ENCODE measurements at places on chromosomes 12 and 14. TPM values are rescaled to one million over a fixed set of nuclear protein-coding genes. Genes with fewer than 3 reads are reported as not detected.
A peak's percentile ranks its signal among the peaks of the same experiment; 100 is the strongest.

The RPS6KL1 gene
- 10.8 TPM for total RNA-seq

The APOF gene
- total RNA-seq: not detected

The ACOT4 gene
- total RNA-seq: 1.1 TPM

The CD69 gene
- total RNA-seq: 90.5 TPM

The LRRC10 gene
- total RNA-seq: not detected

The KRT2 gene
- not detected for total RNA-seq

The PAPOLA gene
- total RNA-seq: 217 TPM

GRCh38 chr12:457676-458075, 2.1 kb upstream of the B4GALNT3 start:
- DNase-seq: no peak
- H3K27ac ChIP-seq: no peak overlapping the region
- peaks cover 12% of the 10 kb centered on the region for H3K4me1 ChIP-seq
- H3K27me3 ChIP-seq: peaks cover 60% of the 10 kb centered on the region

DNA sequence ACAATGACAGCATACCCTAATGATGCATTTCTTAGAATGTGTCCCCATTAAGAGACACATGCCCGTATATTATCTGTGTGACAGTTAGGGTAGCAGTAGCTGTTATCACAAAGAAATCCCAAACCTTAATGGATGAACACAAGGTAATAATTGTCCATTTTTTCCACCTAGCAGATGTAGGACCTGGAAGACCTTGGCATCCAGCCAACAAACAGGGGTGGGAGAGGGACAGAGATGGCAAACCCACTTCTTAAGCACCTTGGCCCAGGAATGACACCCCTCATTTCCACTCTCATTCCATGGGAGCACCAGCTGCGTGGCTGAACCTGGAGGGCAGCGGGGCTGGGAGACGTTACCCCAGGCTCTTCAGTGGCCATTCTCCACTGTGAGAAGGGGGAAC, 679.0 kb downstream of the AACS start:
- no peak overlapping the region for H3K27ac ChIP-seq
- no peaks in the 10 kb centered on the region for H3K36me3 ChIP-seq
- H3K4me1 ChIP-seq: no peaks in the 10 kb centered on the region
- H3K4me3 ChIP-seq: no peak overlapping the region

GRCh38 chr12:29769162-29769858, 14.4 kb downstream of the TMTC1 start:
- H3K27me3 ChIP-seq: no peaks in the 10 kb centered on the region
- no peaks in the 10 kb centered on the region for H3K4me1 ChIP-seq
- H3K36me3 ChIP-seq: no peaks in the 10 kb centered on the region
- no peak overlapping the region for H3K27ac ChIP-seq
- DNase-seq: no peak

DNA sequence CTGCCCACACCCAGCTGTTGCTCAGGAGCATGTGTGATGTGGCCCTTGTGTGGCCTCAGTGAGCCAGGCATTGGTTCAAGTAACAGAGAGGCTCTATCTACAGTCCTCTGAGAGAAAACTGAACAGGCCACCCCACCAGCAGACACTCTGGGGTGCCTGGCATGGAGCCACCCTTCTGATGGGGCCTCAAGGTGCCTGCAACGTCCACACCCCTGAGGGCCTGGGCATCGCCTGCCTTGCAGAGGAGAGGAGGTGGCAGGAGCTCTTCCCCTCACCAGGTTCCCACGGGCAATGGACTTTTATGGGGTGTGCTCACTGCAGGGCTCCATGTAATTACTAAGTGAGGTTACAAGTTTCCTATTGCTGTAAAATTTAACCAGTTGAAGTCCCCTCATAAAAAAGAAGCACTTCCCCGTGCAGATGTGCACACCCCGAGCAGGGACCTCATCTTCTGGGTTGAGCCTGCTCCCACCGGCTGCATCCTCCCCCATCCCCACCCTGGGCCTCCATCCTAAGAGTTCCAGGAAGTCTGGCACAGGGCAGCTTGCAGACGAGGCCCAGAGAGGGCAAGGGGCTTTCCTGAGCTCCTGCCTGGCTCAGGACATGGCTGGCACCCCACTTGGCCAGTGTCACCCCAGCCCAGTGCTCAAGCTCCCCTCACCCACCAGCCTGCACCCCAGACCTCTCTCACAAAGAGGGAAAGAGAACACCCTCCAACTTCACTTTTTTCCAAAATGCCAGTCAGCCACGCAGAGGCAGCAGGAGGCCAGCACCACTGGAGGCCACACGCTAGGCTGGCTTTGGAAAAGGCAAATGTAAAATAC, 270.4 kb upstream of the RTL1 start:
- DNase-seq: no peak
- H3K4me3 ChIP-seq: no peak overlapping the region
- no peak overlapping the region for H3K27ac ChIP-seq
- H3K27me3 ChIP-seq: no peaks in the 10 kb centered on the region
- H3K36me3 ChIP-seq: no peaks in the 10 kb centered on the region

DNA sequence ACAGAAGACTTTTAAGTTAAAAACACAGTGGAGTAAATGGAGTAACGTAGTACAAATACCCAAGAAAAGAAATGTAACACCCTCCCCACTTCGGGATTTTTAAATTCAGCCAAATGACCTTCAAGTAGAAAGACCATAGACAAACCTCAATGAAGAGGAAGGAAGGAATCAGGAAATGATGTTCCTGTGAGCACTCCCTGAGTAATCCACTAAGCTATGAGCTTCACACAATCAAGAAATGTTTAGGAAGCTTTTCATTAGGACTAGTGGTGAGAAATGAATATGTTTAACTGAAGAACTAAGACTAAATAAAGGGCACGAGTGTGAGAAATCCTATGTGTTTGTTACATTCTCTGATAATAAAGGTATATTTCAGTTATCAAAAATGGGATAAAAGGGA, 10.1 kb downstream of the TCL1A start:
- no peak for DNase-seq
- H3K27me3 ChIP-seq: peaks cover 14% of the 10 kb centered on the region
- no peaks in the 10 kb centered on the region for H3K4me1 ChIP-seq
- no peak overlapping the region for H3K4me3 ChIP-seq

DNA sequence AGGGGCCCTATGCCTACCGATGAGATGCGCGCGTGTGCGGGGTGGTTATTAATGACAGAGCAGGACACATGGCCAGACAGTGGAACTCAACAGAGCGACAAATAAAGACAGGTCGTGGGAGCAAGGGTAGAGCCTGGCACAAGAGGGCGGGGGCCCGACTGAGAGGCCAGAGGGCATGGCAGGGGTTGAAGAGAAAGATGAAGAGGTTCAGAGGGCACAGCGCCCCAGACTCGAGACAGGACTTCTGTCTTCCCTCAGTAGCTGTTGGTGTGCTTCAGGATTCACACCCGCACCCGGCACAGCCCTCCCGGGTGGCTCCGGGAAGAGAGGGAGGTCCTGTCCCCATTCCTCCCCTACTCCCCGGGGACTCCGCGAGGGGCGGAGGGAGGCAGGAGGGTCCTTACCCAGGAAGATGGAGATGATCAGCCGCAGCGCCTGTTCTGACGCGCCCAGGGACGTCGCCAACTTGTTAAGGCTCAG, 366 bp downstream of the LPCAT3 start:
- DNase-seq: no peak
- peaks cover 42% of the 10 kb centered on the region for H3K4me1 ChIP-seq
- H3K36me3 ChIP-seq: peaks cover 11% of the 10 kb centered on the region
- no peaks in the 10 kb centered on the region for H3K27me3 ChIP-seq
- peak overlapping the region; percentile 93 for H3K4me3 ChIP-seq
- H3K27ac ChIP-seq: peak overlapping the region; percentile 95

GRCh38 chr14:22508662-22509035, 80.4 kb downstream of the DAD1 start:
- DNase-seq: no peak
- H3K4me3 ChIP-seq: peak overlapping the region; percentile 95
- no peaks in the 10 kb centered on the region for H3K27me3 ChIP-seq
- H3K27ac ChIP-seq: peak overlapping the region; percentile 96

GRCh38 chr12:83408851-83409250, 722.1 kb downstream of the TMTC2 start:
- H3K27ac ChIP-seq: no peak overlapping the region
- H3K36me3 ChIP-seq: no peaks in the 10 kb centered on the region
- no peaks in the 10 kb centered on the region for H3K27me3 ChIP-seq
- no peaks in the 10 kb centered on the region for H3K4me1 ChIP-seq

GRCh38 chr12:113867258-113867657, 98.9 kb downstream of the RBM19 start:
- H3K4me1 ChIP-seq: peaks cover 4% of the 10 kb centered on the region
- H3K36me3 ChIP-seq: no peaks in the 10 kb centered on the region
- DNase-seq: no peak
- no peak overlapping the region for H3K4me3 ChIP-seq
- H3K27me3 ChIP-seq: no peaks in the 10 kb centered on the region
- H3K27ac ChIP-seq: no peak overlapping the region

DNA sequence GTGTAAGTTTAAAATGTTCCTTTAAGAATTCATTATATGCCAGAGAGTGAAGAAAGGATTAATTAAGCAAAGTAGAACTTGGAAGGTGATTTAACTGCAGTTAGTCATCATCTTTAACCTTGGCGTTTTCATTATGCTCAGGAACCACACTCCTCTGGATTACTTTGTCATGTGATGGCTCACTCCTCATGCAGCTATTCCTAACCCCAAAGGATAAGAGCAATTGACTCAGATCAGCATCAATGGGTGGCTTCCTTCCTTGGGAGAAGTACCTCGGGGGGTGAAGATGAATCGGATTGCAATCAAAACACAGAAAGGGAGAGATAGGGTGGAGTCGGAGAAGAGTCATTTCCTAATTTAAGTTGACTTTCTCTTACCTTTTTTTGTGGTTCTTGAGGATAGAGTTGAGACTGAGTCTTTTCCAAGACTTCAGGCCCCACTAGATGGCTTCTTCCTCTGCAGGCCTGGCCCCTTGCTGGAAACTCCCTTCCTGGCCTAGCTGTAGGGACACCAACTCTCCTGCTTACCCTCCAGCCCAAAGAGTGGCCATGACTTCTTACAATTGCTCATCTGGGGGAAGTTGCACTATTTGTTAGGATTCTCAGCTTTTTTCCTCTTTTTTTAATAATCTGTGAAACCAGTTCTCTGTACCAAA, 238.6 kb upstream of the DDHD1 start:
- H3K4me1 ChIP-seq: no peaks in the 10 kb centered on the region
- no peak for DNase-seq
- no peaks in the 10 kb centered on the region for H3K27me3 ChIP-seq
- H3K27ac ChIP-seq: no peak overlapping the region
- H3K36me3 ChIP-seq: no peaks in the 10 kb centered on the region

DNA sequence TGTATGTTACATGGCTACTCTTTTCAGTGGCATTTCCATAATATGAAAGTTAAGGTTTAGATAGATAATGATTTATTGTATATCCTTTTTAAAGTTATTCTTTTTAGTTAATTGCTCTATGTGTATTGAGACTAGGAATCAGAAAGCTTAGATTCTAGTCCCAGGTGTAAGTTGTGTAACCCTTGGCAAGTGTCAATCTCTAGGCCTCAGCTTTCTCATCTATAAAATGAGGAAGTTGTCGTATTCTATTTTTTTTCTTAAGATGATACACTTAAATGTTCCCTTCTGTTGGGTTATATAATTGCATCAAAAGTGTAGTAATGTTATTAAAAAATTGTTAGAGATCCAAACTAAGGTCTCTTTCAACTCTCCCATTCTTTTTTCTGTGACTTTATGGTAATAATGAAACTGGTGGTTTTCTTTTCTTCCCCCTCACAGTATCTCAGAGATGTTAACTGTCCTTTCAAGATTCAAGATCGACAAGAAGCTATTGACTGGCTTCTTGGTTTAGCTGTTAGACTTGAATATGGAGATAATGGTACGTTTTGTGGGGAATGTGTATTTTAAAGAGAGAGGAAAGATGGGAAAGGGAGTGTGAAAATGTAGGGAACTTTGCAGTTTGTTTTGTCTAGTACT, 4.1 kb downstream of the RTRAF start:
- peaks cover 45% of the 10 kb centered on the region for H3K4me1 ChIP-seq
- no peak for DNase-seq
- H3K4me3 ChIP-seq: no peak overlapping the region
- H3K36me3 ChIP-seq: peaks cover 41% of the 10 kb centered on the region
- no peak overlapping the region for H3K27ac ChIP-seq

GRCh38 chr12:12717586-12718380, 615 bp downstream of the CDKN1B start:
- peak overlapping the region; percentile 97 for H3K27ac ChIP-seq
- H3K36me3 ChIP-seq: peaks cover 49% of the 10 kb centered on the region
- DNase-seq: no peak
- H3K4me1 ChIP-seq: peaks cover 71% of the 10 kb centered on the region
- H3K27me3 ChIP-seq: no peaks in the 10 kb centered on the region
- H3K4me3 ChIP-seq: peak overlapping the region; percentile 98

Measured in activated T-helper 1 cell treated with anti-CD3 and anti-CD28 coated beads, Interleukin-12 subunit alpha, Interleukin-12 subunit beta, Interleukin-2, Interleukin-4 antibody, amounts not matched to agents 30 ng/mL and 10 ng/mL and 1 ng/mL, durations not matched to agents 14 hours and 24 hours and 36 hours (primary cell).